H9 (cell line): ENCODE measurements at places on chromosomes 6 and 20.
A peak's percentile ranks its signal among the peaks of the same experiment; 100 is the strongest.

- H3K27me3 ChIP-seq: no peaks in the 10 kb centered on the region
- H3K4me3 ChIP-seq: no peak overlapping the region
- H3K36me3 ChIP-seq: no peaks in the 10 kb centered on the region
- DNase-seq: no peak
- H3K4me1 ChIP-seq: peaks cover 9% of the 10 kb centered on the region; the same call in 1 of the 2 replicates
These were observed 155.9 kb downstream of the NFATC2 start for GRCh38 chr20:51386586-51386985.

- no peak overlapping the region for H3K27ac ChIP-seq
- DNase-seq: no peak
- H3K4me3 ChIP-seq: no peak overlapping the region
- H3K36me3 ChIP-seq: no peaks in the 10 kb centered on the region
These were observed 237.1 kb downstream of the TBC1D7 start for GRCh38 chr6:13091192-13091591.

DNA sequence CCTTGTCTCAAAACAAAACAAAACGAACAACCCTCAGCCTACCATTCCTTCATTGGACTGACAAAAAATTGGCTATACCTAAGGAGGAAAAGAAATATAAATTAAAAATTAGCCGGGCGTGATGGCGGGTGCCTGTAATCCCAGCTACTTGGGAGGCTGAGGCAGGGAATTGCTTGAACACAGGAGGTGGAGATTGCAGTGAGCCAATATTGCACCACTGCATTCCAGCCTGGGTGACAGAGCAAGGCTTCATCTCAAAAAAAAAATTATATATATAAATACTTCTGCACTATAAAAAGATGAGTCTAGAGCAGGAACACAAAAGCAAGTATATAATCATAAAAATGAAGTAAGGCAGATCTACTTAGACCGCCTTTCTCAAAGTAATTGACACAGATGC lies 109.8 kb downstream of the CRYBG1 start:
- no peak overlapping the region for H3K27ac ChIP-seq
- no peak for DNase-seq
- no peaks in the 10 kb centered on the region for H3K36me3 ChIP-seq
- H3K27me3 ChIP-seq: no peaks in the 10 kb centered on the region
- H3K4me3 ChIP-seq: no peak overlapping the region

DNA sequence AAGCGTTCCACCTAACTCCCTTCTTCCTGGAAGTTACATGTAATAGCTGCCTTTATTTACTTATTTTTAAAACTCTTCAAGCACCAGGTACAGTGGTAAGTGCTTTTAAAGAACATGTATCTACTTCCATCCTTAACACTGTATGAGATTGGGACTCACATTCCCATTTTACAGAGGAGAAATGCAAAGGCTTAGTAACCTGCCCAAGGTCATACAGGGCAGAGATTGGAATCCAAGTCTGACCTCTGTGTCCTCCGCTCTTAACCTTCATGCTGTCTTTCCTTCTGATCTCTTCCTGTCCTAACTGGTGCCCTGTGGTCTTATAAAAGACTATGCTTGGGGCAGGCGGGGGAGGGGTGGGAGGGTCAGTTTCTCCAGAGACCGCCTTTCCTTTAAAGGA lies 1.6 kb downstream of the B4GALT5 start:
- no peaks in the 10 kb centered on the region for H3K27me3 ChIP-seq
- H3K36me3 ChIP-seq: peaks cover 5% of the 10 kb centered on the region
- no peak overlapping the region for H3K27ac ChIP-seq
- peak overlapping the region; percentile 94 for H3K4me3 ChIP-seq

- no peaks in the 10 kb centered on the region for H3K4me1 ChIP-seq
- no peak overlapping the region for H3K4me3 ChIP-seq
- no peaks in the 10 kb centered on the region for H3K27me3 ChIP-seq
- H3K36me3 ChIP-seq: no peaks in the 10 kb centered on the region
These were observed 179.9 kb downstream of the CDC5L start for GRCh38 chr6:44567406-44567805.

GRCh38 chr6:162108041-162108440 lies 619.5 kb downstream of the PRKN start:
- H3K4me1 ChIP-seq: peaks cover 4% of the 10 kb centered on the region; the same call in 1 of the 2 replicates
- no peak overlapping the region for H3K4me3 ChIP-seq
- H3K27ac ChIP-seq: no peak overlapping the region
- no peaks in the 10 kb centered on the region for H3K27me3 ChIP-seq
- no peak for DNase-seq
- H3K36me3 ChIP-seq: no peaks in the 10 kb centered on the region

- H3K27ac ChIP-seq: no peak overlapping the region
- no peak for DNase-seq
- no peaks in the 10 kb centered on the region; the same call in 1 of the 2 replicates for H3K4me1 ChIP-seq
- peaks cover 8% of the 10 kb centered on the region; the same call in 2 of the 3 replicates for H3K36me3 ChIP-seq
- no peaks in the 10 kb centered on the region for H3K27me3 ChIP-seq
These were observed 1.8 kb upstream of the PEX7 start for GRCh38 chr6:136820561-136820960.

- no peak overlapping the region for H3K4me3 ChIP-seq
- no peak overlapping the region for H3K27ac ChIP-seq
- DNase-seq: peak; percentile 84
- no peaks in the 10 kb centered on the region for H3K27me3 ChIP-seq
These were observed 19.2 kb downstream of the PRND start for GRCh38 chr20:4740774-4741431.

GRCh38 chr20:11195899-11196558 lies 522.2 kb upstream of the JAG1 start:
- no peak for DNase-seq
- no peaks in the 10 kb centered on the region for H3K36me3 ChIP-seq
- no peaks in the 10 kb centered on the region for H3K4me1 ChIP-seq
- H3K27me3 ChIP-seq: no peaks in the 10 kb centered on the region
- H3K27ac ChIP-seq: no peak overlapping the region
- H3K4me3 ChIP-seq: no peak overlapping the region

- H3K27me3 ChIP-seq: no peaks in the 10 kb centered on the region
- peaks cover 9% of the 10 kb centered on the region for H3K4me1 ChIP-seq
- DNase-seq: peak; percentile 57
- no peak overlapping the region for H3K27ac ChIP-seq
These were observed 20.7 kb upstream of the UTRN start for GRCh38 chr6:144264270-144265060.

- H3K36me3 ChIP-seq: no peaks in the 10 kb centered on the region
- no peaks in the 10 kb centered on the region for H3K4me1 ChIP-seq
- no peaks in the 10 kb centered on the region for H3K27me3 ChIP-seq
- H3K27ac ChIP-seq: no peak overlapping the region
- peak; percentile 71 for DNase-seq
These were observed 37.2 kb downstream of the SEL1L2 start for GRCh38 chr20:13953227-13953626.

DNA sequence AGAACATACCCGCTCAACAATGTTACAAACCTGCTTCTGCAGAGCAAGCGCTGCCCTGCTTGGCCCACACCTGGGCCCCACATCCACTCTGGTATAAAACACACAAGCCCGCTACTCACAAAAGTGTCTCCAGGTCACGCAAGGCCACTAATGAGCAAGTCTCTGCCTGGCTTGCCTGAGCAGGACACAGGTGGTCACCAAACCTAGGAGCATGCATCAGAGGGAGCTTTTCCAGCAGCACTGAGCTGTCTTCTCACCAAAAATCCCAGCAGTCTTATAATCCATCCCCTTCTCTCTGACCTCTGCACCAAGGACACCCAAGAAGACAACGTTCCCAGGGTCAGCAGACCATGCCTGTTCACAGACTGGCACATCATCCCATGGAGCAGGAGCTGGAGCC lies 100.8 kb downstream of the DLL1 start:
- no peak for DNase-seq
- peaks cover 3% of the 10 kb centered on the region for H3K36me3 ChIP-seq
- H3K27me3 ChIP-seq: no peaks in the 10 kb centered on the region
- H3K27ac ChIP-seq: no peak overlapping the region
- no peaks in the 10 kb centered on the region for H3K4me1 ChIP-seq
- H3K4me3 ChIP-seq: no peak overlapping the region

DNA sequence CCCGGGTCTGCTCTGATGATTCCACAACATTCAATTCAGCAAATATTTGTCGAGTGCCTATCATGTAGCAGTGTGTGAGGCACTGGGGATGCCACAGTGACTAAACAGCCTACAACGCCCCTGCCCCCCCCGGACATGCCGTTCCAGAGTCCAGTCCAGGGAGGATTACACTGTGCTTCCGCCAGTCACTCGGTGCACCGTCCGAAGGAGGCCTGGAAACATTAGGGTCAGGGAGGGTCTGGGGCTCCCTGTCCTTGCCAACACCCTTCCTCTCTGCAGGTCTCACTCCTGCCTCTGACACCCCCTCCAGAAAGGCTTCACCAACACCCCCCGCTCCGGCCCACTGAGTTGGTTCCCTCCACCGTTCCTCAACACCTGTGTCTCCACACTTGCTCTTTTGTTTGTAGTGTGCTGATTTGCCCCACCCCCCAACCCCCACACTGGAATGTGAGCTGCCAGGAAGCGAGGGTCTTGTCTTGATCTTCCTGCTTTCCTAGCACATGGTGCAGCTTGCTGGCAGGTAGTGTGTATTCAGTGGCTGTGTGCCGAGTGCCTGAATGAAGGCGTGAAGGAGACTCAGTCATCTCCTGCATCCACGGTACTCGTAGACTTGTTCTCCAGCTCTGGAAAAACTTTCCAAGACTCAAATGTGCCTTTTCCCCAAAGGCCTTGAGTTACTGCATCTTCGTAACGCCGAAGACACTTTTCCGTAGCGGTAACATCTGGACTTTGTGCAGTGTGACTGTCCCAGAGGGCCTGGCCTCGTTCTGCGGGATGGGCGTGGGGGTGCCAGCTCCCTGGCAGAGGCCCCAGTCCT lies 150.4 kb downstream of the ZDHHC14 start:
- H3K36me3 ChIP-seq: no peaks in the 10 kb centered on the region
- peak overlapping the region; percentile 59; the same call in 1 of the 3 replicates for H3K4me3 ChIP-seq
- DNase-seq: peak; percentile 67
- no peaks in the 10 kb centered on the region for H3K27me3 ChIP-seq
- H3K27ac ChIP-seq: no peak overlapping the region
